Retinal pigment epithelial cell (primary cell): ENCODE measurements at places on chromosomes 3 and 15.

DNA sequence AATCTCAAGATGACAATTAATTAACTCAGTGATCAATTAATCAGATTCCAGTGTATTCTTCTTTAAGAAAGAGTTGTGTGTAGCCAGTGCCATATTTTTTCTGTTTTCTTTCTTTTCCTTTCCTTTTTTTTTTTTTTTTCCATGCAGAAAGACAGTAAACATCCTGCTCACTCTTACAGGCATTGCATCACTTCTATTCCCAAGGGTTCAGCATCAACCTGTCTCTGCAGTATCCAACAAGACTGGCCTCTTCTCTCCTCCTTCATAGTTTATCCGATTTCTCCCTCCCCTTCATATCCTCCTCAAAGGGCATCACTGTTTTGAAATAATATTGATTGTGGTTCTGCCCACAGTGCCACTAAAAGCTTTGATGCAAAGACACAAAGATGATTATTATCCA, 17.0 kb upstream of the SLC9A9 start:
- DNase-seq: no peak

GRCh38 chr3:63032881-63033280, 157.7 kb upstream of the CADPS start:
- DNase-seq: no peak

DNA sequence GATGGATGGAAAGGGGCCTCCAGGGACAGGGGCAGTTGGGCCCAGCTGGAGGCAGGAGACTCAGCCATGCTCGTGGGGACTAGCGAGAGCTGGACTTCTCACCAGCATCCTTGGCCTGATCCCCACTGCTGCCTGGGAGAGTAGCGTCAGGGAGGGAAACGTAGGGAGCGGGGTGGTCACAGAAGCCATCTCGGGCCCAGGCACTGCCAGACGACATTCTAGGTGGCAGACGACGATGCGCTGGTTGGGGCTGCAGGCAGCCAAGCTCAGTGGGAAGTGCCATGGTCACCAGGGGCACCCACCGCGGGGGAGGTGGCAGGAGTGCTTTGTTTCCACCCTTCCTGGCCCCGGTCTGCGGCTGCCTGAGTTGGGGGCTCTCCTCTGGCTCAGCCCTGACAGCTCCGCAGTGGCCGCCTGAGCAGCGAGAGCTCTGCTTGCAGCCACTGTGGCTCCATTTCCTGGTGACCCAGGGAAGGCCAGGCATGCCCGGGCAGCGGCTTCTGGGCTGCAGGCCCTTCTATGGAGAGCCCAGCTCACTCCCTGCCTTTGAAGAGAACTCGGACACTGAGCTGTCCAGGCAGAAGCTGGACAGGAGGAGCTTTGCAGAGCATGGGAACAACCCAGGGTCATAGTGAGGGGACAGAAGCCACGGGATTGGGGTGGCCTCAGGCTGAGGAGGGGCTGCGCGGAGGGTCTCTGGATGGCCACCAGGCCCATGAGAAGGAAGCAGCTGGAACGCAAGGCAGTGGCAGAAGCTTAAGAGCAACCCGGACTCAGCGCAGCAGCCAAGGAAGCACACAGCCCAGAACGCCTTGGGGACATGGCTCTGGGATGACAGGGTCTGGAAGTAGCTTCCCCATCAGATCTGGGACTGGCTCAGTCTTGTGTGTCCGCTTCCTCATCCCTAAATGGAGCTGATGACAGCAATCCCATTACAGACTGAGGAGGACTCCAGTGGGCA, 30.8 kb downstream of the KLHL25 start:
- no peak for DNase-seq

DNA sequence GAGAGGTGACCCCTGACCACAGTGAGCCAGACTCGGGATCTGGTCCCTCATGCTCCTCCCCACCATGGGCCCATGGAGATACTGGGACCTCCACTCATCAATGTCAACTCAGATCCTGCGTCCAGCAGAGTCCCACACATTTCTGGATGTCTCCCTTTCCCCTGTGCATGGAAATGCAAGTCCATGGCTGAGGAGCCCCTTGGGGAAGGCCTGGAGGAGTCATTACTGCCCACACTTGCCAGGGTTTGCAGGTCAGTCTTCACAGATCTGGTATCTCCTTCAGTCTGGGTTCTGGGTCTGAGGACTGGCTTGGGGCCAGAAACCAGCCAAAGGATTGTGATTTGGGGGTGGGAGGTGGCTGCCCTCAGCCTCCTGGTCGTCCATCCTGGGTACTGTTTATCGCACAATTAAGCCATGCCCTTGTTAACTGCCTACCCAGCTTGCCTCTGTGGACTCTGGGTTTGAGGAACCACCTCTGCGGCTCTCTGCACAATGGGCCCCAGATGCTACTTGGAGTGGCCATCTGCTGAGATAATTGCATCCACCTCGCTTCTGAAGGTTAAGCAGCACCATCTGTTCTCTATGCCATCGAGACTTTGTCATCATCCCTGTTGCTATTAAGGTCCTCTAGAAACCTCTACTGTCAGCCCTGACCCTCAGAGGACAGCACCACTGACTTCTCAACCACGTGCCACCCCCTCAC, 49.9 kb upstream of the KLF13 start:
- DNase-seq: no peak

DNA sequence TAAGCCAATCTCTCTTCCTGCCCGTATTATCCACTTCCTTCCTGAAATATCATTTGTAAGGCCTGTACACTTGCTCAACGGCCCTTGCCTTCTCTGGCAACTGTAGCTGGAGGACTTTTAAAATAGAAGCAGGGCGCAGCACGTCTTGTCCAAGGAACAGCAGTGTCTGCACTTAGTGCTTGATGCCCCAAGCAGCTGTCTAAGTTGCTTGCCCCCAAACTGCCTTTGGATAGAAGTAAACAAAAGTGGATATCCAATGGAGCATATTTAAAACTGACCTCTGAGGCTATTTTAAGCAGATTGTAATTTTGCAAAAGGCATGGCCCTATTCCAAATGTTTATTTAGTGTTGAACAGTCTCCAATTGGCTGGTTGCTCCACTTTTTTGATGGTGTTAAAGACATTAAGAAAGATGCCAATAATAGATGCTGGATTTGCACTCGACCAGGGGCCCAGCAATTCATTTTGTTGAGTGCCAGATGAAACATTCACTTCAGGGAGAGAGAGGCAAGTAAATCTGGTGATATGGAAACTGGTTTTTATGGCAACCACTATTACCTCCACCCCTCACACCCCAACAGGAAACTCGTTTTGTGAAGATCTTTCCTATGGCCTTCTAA, 526.8 kb upstream of the TBL1XR1 start:
- no peak for DNase-seq

DNA sequence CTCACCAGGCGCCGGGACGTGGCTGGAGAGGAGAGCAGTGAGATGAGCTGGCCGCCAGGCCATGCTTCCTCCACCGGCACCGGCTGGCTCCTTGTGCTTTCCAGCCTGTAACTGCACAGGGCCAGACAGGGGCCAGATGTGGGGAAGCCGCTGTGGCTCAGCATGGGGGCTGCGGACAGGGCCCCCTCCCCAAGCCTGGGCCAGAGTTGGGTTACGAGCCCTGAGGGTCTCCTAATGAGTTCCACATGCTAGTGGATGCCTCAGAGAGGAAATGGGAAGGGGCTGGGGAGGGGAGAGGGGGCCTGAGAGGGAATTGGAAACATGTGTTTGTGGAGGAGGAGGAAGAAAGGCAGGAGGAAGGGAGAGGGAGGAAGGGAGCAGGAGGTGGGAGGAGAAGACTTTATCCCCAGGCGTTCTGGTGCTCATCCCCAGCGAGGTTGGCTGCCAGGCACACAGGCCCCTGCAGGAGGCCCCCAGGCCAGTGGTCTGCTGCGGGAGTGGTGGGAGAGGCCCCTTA, 11.7 kb upstream of the DUSP7 start:
- DNase-seq: no peak

DNA sequence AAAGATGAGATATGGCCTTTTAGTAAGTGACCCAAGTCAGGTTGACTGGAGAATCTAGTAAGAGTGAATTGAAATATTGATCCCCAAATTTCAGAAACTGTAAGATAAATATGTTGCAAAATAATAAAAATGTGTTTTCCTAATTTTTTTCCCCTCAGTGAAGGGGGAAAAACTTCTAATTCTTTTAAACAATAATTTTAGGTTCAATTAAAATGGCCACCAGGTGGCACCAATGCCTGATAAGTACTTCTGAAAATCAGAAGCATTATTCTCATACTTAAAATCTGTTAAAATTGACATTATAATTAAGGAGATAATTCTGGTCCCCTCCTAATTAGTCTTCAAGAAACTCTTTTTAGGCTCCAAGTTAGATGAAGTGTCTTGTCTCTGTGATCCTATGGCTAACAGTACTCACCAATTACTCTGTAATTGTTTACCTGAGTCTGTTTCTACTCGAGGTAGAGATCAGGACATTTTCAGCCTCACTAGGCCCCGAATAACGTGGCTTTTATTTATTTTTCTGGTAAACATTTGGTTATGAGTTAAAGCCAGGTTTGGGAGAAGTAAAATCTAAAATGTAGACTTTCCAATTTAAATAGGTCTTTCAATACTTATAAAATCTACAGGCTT, 52.6 kb downstream of the NMD3 start:
- DNase-seq: no peak

- DNase-seq: no peak
Observed at GRCh38 chr3:127628426-127628787, 578 bp upstream of the PODXL2 start.

- DNase-seq: no peak
Observed at GRCh38 chr3:171227828-171228227, 201.3 kb upstream of the SLC2A2 start.

DNA sequence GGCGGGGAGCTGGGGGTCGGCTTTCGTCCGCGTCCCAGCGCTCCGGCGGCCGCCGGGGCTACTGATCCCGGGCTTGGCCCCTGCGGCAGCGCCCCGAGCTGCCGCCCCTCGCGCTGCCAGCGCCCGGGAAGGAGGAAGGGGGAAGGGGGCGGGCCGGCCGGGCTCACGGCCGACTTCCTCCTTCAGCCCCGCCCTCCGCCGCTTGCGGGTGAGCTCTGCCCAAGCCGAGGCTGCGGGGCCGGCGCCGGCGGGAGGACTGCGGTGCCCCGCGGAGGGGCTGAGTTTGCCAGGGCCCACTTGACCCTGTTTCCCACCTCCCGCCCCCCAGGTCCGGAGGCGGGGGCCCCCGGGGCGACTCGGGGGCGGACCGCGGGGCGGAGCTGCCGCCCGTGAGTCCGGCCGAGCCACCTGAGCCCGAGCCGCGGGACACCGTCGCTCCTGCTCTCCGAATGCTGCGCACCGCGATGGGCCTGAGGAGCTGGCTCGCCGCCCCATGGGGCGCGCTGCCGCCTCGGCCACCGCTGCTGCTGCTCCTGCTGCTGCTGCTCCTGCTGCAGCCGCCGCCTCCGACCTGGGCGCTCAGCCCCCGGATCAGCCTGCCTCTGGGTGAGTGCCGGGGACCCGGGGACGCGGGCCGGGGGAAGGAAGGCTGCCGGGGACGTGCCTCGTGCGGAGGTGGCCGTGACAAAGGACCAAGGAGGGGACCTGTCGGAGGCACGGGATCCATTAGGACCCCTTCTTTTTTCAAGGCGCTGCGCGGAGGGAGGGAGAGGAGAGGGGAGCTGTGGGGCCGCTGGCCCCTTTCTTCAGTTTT, at the start of gene SEMA4B:
Gene SEMA4B, plus strand, starts transcription at position 201 of the 814 bp plus-strand sequence. Its CDS starts 249 bp downstream, at position 450.
- no peak for DNase-seq

DNA sequence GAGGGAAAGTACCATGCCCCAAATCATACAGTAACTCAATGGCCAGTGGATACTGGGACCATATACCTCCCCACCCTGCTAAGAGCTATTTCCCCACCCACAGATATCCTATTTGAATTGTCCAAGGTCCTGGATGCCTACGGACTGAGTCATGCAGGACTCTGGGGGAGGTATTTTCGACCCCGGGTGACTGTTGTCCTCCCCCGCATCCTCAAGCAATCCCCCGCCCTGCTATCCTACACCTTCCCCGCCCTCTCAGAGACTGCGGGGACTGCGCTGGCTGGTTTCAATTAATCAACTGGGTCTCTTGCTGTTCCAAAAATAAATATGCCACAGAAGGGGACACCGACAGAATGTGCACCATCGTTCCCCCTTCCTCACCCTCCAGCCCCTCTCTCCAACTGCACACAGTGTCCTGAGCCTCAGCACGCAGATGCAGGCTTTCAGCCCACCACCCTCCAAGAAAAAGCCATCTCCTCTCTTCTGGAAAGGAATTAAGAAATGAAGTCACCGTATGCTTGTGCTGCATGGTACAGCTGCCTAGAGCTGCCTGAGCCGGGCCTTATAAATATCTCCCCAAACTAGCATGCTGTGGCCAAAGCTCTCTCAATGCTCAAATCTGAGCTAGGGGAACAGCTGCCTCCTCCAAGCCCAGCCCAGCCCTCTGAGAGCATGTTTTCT, 8.1 kb downstream of the CAV3 start:
- peak; percentile 55 for DNase-seq

- peak; percentile 72 for DNase-seq
Observed at GRCh38 chr3:119631516-119631915, 28.9 kb downstream of the POPDC2 start.

DNA sequence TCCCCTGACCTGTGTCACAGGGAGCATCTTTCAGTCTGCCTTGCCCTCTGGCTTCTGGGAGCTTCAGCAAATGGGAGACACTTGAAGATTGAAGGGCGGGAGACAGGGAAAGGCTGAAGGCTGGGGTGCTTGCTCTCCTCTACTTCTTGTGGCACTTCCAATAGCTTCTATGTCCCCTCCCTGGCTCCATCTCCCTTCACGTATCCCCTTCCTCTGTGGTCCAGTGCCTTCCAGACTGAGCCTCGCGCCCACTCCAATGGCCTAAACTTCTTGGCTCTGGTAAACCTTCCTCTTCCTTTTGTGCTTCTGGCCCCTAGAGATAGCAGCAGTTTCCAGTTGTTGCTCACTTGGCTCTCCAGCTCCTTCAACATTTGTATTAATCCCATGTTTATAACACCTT, 69.8 kb upstream of the TOPAZ1 start:
- DNase-seq: no peak

DNA sequence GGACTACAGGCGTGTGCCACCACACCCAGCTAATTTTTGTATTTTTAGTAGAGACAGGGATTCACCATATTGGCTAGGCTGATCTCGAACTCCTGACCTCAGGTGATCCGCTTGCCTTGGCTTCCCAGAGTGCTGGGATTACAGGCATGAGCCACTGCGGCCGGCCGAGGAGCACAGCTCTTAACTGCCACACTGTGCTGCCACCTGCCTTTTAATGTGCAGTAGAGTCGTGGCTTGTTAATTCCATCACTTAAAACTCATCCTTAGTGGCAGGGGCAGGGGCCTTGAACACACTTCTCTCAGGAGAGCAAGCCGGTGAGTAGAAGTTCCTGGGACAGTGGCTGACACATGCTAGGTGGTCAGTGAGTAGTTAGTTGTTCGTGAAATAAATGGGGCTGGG, 12.5 kb downstream of the ABCF3 start:
- DNase-seq: no peak
